Prostate gland (tissue), 2 donors: ENCODE measurements at places on chromosomes 4 and X.

DNA sequence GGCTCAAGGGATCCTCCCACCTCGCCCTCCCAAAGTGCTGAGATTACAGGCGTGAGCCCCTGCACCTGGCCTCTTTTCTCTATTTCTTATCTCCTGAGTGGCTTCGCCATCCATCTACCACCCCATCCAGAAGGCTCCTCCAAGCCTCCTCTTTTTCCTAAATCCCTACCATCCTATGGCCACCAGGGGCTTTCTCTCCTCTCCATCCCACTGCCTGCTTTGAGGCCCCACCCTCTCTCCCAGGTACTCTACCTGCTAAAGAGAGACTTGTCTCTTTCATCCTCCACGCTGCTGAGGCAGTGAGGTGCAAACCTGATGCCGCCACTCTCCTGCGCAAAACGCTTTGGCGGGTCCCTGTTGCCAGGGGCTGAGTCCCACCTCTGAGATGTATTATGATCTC, 7.0 kb downstream of the RS1 start:
- no peak for DNase-seq

DNA sequence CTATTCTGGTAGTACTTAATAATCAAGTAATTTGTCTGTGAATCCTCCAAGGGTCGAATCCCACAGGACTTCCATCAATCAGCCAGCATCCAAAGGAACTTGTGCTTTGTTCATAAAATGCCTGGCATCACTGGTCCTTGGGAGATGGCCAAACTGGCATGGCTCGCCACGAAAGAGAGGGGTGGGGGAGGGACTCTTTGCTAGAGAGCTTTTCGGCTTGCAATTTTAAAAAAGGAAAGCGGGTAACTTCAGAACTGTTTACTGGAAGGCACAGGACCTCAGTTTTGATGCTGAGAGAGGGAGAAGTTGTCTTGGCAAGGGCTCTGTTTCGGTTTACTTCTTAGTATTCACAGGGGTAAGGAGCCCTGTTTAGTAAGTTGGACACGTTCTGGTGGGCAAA, 79.4 kb upstream of the FHL1 start:
- DNase-seq, result no peak

- no peak for DNase-seq
These were observed 60.8 kb downstream of the PCDH18 start for GRCh38 chr4:137471461-137471860.

DNA sequence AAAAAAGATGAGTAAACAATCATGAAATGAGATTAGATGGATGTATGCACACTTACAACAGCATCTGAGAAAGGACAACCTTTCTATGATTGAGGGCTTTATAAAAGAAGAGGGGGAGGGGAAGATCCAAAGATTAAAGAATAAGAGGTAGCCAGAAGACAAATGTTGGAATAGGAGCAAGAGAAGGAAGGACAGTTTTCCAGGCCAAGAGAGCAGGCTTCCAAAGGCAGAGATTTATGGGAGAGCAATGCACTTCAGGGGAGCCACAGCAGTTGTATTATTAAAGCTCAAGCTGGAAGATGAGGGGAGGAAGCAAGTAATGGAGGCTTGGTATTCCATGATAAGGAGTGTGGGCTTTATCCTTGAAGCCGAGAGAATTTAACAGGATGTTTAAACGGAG, 110.3 kb upstream of the PTPN13 start:
- no peak for DNase-seq

- no peak for DNase-seq
These were observed 114.5 kb downstream of the TMA16 start for GRCh38 chr4:163609019-163609418.

GRCh38 chr4:94889523-94889922, 131.8 kb downstream of the BMPR1B start:
- DNase-seq, result no peak

GRCh38 chr4:32775049-32775448, 2054.9 kb downstream of the PCDH7 start:
- no peak for DNase-seq

- DNase-seq, result no peak
These were observed 575 bp downstream of the SLC25A6 start for GRCh38 chrX:1391370-1391706.

DNA sequence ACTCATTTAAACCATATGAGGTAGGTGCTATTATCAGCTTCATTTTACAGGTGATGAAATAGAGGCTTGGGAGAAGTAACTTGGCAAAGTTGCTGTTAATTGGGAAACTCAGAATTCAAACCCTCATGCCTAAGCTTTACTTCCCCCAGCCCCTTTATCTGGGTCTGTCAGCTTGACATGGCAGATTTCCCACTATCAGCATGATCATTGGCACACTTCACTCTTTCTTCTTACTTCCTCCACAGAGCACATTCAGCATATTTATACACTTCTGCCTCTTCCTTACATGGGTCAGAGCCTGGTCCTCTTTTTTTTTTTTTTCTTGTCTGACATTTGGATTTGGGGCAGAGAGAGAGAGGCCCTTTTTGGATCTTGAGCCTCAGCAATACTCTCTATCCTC, 56.5 kb upstream of the ARX start:
- DNase-seq, result no peak

GRCh38 chrX:123013141-123013540, 170.9 kb upstream of the GRIA3 start:
- no peak for DNase-seq

DNA sequence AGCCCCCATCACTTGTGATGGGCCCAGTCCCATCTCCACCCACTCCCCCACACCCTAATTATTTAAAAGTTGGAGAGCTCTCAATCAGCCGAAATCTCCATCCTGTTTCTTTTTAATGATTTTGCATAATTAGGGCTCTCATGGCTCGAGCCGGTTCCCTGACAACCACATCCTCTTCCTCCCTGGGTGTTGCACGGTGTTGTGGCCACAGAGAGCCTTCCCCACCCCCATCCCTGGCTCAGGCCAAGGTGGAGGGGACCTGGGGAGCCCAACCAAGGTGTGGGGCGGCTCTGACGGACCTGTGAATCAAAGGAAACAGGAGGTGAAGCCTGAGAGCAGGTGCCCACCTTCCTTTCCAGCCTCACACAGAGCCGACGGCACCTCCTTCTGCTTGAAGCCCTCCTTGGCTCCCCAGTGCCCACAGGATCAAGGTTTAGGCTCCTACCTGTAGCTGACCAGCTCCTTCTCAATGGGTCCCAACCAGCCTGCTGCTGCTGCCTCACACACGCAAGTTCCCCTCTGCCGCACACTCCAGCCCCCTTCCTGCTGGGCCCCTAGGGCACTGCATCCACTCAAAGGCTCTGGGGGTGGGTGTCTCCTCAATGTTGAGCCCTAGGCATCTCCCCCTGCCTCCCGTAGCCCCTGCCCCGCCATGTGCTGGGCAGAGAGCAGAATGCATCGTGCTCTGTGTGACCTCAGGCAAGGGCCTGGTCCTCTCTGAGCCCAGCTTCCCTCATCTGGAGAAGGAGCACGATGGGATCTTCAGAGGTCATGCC, 68.7 kb downstream of the WFS1 start:
- no peak for DNase-seq

DNA sequence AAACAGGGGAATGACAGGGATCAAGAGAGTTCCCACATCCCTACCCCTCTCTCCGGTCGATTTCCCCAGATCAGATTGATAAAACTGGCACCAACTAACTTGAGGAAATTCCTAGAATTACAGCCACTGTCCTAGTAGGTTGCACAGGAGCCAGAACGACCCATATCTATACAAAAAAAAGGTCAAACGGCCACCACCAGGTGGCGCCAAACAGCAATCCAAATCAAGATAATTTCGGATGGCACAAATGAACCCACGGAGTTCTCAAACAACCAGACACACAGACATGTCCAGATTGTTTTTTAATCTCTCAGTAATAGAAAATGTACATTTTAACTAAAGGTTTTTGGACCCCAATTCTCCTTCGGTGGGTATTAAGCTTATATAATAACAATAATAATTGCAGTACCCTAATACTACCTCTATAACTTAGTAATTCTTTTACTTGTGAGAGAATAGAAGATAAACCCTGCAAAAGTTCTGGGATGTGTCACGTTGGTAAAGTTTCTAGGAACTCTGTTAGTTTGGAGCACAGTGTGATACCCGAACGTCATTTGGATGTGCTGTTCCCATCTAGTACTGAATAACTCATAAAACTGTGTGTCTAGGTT, 212.6 kb downstream of the SPOCK3 start:
- peak; percentile 69 for DNase-seq

- peak; percentile 42 for DNase-seq
These were observed 206.2 kb downstream of the TENM3 start for GRCh38 chr4:182449186-182449929.

DNA sequence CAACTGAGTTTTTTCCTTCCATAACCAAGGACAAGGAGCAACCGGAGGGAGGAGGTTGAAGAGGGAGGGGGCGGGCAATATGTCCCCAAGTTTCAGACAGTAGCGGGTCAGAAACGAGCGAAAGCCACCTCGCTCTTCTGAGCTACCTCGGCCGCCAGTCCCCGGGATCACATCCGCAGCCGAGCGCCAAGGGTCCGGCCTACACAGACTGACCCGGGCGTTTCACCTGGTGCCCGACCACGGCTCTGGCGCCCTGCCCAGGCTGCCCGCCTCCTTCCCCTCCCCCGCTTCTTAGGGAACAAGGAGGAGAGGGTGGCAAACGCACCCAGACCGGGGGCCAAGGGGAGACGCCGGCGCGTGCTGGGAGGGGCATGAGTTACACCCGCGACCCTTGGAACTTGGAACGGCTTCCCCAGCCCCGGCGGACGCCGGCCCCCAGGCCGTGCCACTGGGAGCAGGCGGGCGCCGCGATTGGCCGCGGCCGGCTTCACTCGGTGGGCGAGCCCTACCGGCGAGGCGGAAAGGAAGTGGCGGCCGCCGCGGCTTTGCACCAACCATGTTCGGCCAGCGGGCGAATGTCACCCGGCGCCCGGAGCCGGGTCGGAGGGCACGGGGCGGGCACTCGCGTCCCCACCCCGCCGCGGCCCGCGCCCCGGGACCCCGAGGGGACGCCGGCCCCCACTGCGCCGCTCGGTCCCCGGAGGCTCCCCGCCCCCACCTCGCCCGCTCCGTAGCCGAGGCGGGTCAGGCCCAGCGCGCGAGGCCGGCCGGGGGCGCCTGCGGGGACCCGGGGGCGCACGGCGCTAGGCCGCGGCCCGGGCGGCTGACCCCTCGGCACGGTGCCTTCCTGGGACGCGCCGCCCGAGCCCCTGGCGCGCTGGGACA, 1.5 kb downstream of the IRF2 start:
- peak; percentile 50 for DNase-seq

DNA sequence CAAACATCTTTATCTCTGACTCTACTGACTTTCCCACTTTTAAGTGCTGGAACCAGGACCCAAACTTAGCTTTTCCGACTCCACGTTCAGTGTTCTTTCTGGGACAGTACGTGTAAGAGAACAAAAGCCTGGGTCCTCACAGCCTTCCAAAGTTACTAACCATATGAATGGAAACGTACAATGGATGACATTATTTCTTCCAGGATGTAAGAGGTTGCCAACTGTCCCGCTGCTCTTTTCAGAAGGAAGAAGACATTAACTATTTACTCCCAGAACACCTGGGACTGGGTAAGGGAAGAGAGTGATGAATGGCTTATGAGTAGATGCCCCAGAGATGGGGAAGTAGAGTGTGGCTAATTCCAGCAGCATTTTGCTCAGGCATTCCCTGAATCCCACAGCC, 114.7 kb downstream of the TRAPPC11 start:
- no peak for DNase-seq

- DNase-seq, result no peak
These were observed 70.6 kb downstream of the KIT start for GRCh38 chr4:54728368-54728767.

- no peak for DNase-seq
These were observed 348.3 kb downstream of the PCDH7 start for GRCh38 chr4:31068257-31069075.

DNA sequence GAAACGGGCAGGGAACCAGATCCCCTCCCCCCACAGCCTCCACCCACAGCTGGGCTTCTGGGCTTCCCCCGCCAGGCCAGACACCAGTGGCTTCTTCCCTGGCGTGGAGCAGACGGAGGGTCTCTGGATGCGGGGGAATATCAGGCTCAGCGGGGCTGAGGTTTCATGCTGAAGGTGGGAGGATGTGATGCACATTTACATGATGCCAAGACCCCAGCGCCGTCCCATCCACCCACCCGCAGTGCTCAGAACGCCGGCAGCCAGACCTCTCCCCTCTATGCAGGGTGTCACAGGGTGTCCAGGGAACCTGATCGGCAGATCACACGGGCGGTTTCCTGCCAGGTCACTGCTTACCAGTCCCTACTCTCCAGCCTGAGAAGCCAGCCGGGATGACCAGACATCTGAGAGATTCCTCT, 12.8 kb upstream of the TNIP2 start:
- DNase-seq, result no peak

- DNase-seq, result no peak
These were observed 491.2 kb downstream of the INPP4B start for GRCh38 chr4:142354794-142355420.

DNA sequence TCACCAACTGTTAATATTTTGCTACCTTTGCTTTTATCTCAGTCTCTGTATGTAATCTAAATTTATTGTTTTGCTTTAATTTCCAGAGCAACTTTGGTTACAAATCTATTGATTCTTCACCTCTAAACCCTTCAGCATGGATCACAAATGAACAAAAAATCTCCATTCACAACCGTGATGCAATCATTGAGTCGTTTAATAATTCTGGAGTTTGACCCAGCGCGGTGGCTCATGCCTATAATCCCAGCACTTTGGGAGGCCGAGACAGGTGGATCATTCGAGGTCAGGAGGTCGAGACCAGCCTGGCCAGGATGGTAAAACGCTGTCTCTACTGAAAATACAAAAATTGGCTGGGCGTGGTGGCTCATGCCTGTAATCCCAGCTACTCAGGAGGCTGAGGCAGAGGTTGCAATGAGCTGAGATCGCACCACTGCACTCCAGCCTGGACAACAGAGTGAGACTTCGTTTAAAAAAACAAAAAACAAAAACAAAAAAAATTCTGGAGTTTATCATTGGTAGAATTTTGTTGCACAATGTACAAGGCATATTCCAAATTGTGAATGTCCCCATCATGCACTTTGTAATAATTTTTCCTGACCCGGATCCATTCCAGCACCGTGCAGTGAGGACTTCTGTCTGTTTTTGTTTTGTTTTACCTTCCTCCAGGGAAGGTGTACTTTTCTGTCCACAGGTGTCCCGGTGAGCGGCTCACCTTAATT, 2.3 kb upstream of the IDUA start:
- no peak for DNase-seq

GRCh38 chr4:184061582-184061981, 156.1 kb downstream of the ENPP6 start:
- no peak for DNase-seq
